Stimulated activated naive CD4-positive, alpha-beta T cell (primary cell): ENCODE measurements at places on chromosomes 11 and 22.

DNA sequence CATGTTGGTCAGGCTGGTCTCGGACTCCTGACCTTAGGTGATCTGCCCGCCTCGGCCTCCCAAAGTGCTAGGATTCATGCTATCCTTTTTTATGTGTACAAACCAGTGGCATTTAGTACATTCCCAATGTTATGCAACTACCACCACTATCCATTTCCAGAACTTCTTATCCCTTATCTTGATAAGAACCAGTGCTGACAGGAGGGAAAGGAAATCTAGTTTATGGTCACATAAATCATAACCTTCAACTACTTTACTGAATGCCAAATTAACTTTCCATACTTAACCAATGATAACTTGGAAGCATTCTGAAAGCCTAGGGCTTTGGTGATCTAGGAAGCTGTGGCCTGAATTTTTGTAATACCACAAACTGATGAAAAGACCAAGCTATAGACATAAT is 170.4 kb downstream of the SWAP70 start:
- no peak for DNase-seq

DNA sequence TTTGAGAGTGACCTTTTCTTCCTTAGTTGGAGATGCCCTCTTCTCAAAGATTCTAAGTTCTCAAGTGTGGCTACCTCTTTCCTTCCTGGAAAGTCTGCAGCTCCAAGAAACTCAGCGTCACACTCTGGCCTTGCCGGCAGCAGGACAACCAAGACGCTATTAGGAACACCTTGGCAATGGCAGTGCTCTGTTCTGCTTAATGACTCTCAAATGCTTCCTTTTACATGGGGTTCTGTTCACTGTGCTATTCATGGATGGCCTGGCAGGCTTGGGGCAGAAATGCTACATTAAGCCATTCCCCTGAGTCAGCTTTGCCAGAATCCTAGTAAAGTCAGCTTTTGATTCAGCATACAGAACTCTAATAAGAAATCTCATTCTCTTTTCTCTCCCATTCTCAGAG is 25.9 kb downstream of the LARGE2 start:
- no peak for DNase-seq

DNA sequence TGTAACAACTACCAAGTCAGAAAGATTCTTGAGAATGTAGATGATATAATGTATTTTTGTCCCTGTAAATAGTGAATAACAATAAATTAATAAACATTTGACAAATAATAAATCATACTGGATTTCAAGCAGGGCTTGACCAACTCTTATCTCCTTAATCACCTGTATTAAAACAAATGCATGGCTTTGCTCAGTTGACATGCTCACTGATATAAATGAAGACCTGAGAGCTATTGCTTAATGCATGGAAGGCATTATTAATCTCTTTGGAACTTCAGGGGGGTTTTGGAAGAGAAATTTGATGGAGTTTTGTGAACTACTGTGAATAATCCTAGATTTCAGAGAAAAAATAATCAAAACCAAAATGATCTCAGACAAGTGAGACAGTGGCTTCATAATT is 1420.4 kb upstream of the TENM4 start:
- DNase-seq = no peak

DNA sequence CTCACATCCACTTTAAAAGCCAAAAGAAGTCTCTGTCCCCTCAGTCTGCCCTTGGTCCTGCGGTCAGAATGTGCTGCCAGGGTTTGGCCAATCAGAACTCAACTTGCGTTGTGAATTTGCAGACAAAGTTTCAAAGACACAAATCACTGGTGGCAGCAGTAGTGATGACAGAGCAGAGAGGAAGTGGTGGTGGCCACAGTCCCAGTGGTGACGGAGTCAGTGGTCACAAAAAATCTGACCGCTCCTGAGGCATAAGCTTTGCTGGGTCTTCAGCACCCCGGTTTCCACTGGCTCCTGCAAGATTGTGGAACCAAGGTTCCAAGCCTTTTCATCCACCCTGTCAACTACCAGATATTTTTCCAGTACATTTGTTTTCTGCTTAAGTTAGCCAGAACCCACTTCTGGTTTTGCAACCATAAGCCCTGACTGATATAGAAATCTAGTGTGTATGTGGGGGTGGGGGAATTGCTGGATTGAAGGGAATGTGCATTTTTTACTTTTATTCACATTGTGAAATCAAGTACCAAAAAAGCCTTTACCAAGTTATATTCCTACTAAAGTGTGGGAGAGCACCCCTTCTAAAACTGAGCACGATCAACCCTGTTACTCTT is 112.3 kb downstream of the TMPRSS5 start:
- DNase-seq = no peak

DNA sequence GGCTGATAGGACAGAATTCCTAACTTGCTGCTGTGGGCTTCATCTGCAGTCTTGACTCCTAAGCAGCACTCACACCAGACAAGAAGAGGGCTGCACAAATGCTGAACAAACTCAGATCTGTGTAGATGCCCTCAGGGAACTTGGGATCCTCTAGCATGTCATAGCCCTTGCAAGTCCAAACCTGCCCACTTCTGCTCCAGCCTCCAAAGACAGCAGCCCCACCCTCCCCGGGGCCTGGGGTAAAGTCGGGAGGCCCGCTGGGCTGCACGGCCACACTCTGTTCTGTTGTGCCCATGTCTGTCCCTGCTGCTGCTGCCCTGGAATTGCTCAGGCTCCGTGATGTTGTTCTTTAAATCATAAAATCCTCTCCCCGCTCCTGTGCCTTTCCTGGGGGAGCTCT is 28.3 kb downstream of the DRD2 start:
- DNase-seq = no peak

GRCh38 chr22:42132457-42132856 is 1.8 kb upstream of the CYP2D6 start:
- DNase-seq = no peak
